ENCODE measurements at places on chromosomes 11 and 22. TPM values are rescaled to one million over a fixed set of nuclear protein-coding genes. Genes with fewer than 3 reads are reported as not detected.

DNA sequence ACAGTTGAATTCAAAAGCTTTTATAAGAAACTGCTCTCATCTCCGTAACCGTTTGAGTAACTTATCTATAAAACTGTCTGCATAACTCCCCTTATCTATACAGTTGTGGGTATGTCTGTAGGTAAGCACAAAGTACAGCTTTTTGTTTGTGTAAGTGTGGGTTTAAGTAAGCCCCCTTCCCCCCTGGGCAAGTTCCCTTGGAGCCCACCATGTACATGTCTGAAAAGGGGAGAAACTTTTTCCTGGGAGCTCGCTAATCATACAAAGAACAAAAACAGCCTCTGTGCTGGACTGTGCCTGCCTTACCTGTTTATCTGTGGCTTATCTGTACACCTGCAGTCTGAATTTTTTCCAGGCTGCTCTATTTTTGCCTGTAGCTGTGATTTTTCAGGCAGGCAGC, 36.3 kb upstream of the TMEM45B start:
- no peak for DNase-seq
- no peaks in the 10 kb centered on the region for H3K27me3 ChIP-seq
- no peak overlapping the region for H3K4me3 ChIP-seq
- no peak overlapping the region for H3K27ac ChIP-seq
- no peaks in the 10 kb centered on the region for H3K4me1 ChIP-seq

DNA sequence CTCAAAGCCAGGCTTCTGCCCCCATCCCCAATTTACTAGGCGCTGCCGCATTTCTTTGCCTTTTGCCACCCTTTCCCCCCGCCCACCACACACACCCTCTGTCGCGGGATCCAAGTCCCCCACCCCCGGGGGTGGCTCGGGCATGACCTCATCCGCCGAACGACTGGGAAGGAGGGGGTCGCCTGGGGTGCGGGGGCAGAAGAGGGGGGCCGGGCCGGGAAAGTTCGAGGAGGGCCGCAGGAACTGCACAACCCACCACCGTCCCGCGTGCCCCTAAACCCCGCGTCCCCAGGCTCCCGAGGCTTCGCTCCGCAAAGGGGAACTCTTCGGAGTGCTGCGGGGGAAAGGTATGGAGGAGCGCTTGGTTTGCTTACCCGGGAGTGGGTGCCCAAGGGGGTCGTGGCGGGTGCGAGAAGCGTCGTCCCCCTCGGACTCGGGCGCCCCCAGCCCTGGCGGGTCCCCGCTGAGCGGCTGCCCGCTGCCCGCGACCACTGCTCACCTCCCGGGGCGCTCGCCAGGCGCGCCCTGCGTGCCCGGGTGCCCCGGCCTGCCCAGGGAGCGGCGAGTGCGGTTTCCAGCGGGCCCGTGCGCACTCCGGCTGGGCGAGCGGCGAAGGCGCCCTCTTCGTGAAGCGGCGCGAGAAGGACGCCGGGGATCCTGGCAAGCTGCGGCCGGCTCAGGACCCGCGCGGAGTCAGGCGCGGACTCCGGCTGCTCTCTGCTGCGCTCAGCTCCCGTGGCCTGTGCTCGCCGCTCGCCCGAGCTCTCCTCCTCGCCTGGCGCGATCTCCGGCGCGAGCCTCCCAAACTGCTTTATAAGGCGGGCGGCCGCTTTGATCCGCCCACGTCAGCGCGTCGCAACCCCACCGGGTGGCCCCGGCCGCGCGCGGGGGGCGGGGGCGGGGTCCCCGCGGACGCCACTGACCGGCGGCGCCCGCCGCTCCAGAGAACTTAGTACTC, 4.0 kb upstream of the WNT11 start:
- peak overlapping the region; percentile 69 for H3K4me3 ChIP-seq
- H3K27ac ChIP-seq = no peak overlapping the region
- peaks cover 7% of the 10 kb centered on the region for H3K4me1 ChIP-seq
- DNase-seq = no peak
- H3K27me3 ChIP-seq = peaks cover 63% of the 10 kb centered on the region

GRCh38 chr22:42655693-42656092, 6.5 kb upstream of the CYB5R3 start:
- peaks cover 3% of the 10 kb centered on the region for H3K36me3 ChIP-seq
- no peaks in the 10 kb centered on the region for H3K27me3 ChIP-seq
- DNase-seq = no peak
- H3K27ac ChIP-seq = no peak overlapping the region

The JRKL gene
- 11.6 TPM for total RNA-seq

The MAP6 gene
- total RNA-seq = not detected

The PEX16 gene
- 34.5 TPM for total RNA-seq

The OR52E4 gene
- not detected for total RNA-seq
